ENCODE measurements at places on chromosomes 7 and 10.

DNA sequence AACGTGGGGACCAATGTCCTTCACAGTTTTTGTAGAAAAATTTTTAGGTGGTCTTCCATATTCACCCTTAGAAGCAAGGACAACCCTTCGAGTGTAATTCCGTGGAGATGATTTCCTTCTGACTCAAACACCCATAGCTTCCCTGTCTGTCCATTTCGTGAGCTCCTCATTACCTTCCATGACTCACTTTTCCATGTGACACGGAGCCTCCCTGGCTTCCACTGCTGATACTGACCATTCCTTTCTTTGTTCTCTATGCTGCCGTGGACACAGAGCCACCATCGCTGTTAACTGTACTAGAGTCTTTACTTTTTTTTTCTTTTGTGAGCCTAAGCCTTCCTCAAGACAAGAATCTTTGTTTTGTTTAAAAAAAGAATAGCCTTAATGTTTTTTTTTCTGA is 12.5 kb upstream of the ARMS2 start:
- DNase-seq: no peak

GRCh38 chr7:69062020-69062765 is 536.1 kb upstream of the AUTS2 start:
- DNase-seq: no peak

- no peak for DNase-seq
Observed at GRCh38 chr7:125491137-125491536, 561.5 kb upstream of the POT1 start.

GRCh38 chr10:112446055-112446854 is 459 bp downstream of the ZDHHC6 start:
- no peak for DNase-seq

DNA sequence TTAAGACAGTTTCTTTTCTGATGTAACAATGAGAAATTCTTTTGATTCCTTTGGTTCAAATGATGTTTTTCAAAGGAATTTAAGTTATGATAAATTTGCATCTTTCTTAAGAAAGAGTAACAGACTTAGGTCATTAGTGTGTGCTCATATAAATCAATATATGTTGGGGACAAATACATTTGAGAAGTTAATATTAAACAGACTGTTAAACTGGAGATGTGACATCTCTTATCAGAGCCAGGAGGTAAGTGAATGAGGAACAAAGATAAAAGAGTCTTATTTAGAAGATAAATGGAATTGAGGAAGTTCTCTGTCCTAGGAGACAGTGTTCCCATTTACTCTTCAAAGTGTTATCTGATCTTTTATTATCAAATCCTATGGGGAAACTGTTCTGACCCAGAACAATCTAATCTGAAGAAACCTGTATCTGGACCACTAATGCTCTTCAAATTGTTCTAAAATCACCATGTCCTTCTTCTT is 104.8 kb upstream of the LAMB4 start:
- DNase-seq: no peak

DNA sequence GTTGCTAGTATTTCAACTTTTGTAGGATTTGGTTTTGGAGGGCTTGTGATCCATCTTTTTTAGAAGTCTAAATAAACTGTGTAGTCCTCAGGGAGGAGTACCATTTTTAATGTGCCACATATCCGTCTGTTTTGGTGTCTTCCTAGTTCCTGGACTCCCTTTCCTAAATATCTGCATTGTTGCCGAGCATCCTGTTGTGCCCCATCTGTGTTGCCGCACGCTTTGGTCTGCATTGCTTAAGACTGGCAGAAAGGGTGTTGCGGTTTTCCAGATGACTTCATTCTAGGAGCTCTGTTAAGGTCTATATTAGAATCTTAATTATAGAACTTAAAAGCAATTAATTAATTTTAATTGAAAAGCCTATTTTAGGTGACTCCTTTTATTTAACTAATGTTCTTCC is 49.4 kb downstream of the RBM33 start:
- no peak for DNase-seq

DNA sequence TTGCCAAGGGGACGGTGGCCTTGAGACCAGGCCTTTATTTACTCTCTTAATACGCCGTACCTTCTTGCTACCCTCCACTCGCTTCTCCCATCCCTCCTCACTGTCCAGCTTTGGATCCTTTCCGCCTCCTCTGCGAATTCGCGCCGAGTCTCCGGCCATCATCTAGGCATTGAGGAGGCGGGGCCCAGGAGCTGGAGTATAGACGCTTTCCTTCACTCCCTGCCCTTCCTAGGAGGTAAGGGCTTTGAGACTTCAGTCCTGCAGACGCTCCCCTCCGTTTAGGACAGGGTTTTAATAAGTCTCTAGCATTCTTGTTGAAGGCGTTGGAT is 538 bp downstream of the TFAM start:
- peak; percentile 17 for DNase-seq

- no peak for DNase-seq
Observed at GRCh38 chr10:75049316-75050148, 61.9 kb upstream of the SAMD8 start.

GRCh38 chr7:106614751-106615150 is 46.2 kb downstream of the CCDC71L start:
- no peak for DNase-seq

DNA sequence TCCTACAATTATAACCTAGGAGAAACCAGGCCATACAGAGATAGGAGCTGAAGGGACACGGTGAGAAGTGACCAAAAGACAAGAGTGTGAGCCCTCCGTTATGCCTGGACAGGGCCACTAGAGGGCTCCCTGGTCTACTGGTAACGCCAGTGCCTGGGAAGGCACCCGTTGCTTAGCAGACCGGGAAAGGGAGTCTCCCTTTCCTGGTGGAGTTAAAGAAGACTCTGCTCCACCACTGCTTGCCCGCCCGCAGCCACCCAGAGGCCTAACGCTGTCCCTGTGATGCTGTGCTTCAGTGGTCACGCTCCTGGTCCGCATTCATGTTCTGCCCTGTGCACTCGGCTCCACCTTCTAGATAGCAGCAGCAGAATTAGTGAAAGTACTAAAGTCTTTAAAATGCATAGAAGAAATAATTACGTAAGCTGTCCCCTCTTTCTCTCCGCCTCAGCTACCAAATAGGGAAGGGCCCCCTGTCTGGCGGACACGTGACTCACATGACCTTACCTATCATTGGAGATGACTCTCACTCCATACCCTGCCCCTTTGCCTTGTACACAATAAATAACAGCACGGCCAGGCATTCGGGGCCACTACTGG is 34.8 kb downstream of the GRID2IP start:
- peak; percentile 68 for DNase-seq

- no peak for DNase-seq
Observed at GRCh38 chr10:36446881-36447280, 678.5 kb upstream of the ANKRD30A start.

- no peak for DNase-seq
Observed at GRCh38 chr7:110186334-110186733, 904.6 kb upstream of the LRRN3 start.

GRCh38 chr7:44201813-44202212 is 1.0 kb downstream of the YKT6 start:
- no peak for DNase-seq

DNA sequence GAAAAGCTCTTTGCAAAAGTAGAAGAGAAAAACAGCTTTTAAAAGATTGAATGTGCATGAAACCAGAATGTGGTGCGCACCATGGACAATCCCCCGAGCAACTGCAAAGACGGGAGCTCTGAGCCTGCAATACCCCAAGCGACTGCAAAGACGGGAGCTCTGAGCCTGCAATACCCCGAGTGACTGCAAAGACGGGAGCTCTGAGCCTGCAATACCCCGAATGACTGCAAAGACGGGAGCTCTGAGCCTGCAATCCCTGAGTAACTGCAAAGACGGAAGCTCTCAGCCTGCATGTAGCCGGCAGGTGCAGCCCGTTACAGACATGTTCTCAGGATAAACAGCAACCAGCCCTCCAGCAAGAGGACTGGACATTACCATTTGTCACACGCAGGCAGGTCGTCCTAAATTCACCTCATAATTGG is 6.2 kb downstream of the ZNF775 start:
- no peak for DNase-seq

DNA sequence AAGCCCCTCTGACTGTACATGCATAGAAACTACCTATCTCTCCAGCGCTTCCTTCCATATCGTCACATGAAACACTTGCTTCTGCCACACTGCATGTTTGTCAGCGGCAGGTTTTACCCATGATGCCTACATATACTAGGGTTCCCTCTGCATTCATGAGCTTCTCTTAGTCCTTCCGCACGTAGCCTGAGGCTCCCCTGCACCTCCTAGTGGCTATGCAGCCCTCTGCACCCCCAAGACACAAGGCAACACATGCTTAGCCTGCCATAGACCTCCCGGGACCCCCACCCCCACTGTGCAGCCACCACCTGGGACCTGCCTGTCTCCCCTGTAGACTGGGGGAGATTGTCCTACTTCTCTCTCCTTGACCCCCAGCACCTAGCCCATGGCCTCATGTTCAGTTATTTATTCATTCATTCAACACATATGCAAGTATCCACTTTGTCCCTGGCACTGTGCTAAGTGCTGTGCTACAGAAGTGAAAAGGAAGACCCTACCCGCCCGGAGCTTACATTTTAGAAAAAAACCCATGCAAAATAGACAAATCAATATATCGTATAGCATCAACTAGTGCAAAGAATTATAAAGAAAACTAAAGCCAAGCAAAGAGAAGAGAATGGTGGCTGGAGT is 23.5 kb downstream of the TMEM273 start:
- no peak for DNase-seq

DNA sequence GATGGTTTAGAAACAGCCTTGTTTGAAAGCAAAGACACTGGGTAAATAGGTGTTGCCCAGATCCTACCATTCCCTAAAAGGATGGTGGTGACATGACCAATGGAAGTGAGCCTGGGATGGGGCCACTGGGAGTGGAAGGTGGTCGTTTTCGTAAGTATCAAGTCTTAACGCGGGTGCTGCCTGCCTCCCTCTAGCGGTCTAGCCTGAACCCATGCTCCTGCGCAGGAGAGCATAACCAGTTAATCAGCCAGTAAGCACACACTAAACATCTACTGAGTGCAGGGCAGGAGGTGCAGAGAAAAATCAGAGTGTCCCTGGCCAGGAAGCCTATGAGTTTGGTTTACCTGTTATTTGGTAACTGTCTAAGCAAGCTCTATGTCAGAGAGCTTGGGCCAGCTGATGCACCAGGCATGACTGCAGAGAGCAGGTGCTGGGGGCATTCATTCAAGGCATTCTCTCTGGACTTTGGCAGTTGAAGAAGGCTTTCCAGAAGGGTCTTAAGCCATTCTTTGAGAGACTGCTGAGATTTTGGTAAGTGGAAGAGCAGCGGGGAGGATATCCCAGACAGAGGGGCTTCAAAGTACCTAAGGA is 930 bp downstream of the GARIN1A start:
- DNase-seq: no peak

DNA sequence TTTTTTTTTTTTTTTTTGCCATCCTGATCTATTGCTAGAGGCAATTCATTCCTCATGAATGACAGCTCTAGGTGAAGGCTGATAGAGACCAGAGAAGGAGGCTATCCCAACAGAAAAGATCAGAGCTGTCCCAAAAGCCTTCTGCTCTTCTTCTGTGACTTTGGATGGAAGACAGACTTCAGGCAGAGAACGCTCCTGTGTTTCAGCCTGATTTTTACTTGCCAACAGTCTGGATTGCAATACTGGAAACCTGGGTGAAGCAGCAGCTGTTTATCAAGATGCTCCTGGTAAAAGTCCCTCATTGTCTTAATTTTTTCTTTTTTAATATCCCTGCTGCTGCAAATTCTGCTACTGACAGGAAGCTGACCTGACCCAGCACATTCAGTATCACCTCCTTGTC is 219.5 kb downstream of the CCDC3 start:
- no peak for DNase-seq

GRCh38 chr7:90290244-90291113 is 30.6 kb downstream of the FAM237B start:
- DNase-seq: no peak

DNA sequence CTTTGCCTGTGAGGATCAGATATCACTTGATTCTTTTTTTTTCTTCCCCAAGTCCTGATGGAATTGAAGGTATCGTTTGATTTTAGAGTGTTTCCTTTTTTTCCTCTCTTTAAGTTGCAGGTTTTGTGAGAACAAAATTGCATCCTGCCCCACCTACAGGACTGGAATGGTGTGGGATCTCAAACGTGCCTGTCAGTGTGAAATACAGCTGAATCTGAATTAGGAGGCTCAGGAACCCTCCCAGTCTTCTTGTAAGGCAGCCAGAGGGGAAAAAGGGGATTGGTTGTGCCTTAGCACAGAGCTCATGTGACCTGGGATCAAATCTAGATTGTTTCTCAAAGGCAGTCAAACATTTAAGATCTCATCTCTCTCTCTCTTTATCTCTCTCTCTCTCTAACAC is 32.7 kb upstream of the KLHL7 start:
- no peak for DNase-seq

- no peak for DNase-seq
Observed at GRCh38 chr7:111081546-111082267, 9.2 kb upstream of the LRRN3 start.

- DNase-seq: no peak
Observed at GRCh38 chr10:132973903-132974241, 31.5 kb upstream of the CFAP46 start.

GRCh38 chr10:14024329-14025202 is 306.2 kb downstream of the FRMD4A start:
- no peak for DNase-seq

GRCh38 chr10:17744341-17744861 is 7.6 kb upstream of the TMEM236 start:
- no peak for DNase-seq

GRCh38 chr7:66683770-66684123 is 55.1 kb downstream of the KCTD7 start:
- no peak for DNase-seq

GRCh38 chr7:151823566-151824372 is 53.1 kb downstream of the PRKAG2 start:
- no peak for DNase-seq

DNA sequence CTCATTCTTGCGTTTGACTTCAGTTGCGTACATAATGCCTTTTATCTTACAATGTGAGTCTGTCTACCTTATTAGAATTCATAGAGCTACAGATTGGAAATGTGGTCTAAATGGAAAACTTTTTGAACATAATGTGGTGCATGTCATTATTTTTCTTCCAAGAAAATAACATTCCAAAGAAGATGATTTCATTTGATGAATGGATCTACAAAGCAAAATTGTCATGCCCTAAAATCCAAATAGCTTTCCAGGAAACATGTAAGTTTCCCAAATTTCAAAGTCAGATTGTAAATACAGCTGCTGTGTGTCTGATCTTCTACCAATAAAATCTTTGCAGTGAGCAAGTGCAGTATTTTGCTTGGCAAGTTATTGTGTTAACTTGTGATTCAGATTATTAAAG is 101.8 kb upstream of the FZD8 start:
- DNase-seq: no peak

DNA sequence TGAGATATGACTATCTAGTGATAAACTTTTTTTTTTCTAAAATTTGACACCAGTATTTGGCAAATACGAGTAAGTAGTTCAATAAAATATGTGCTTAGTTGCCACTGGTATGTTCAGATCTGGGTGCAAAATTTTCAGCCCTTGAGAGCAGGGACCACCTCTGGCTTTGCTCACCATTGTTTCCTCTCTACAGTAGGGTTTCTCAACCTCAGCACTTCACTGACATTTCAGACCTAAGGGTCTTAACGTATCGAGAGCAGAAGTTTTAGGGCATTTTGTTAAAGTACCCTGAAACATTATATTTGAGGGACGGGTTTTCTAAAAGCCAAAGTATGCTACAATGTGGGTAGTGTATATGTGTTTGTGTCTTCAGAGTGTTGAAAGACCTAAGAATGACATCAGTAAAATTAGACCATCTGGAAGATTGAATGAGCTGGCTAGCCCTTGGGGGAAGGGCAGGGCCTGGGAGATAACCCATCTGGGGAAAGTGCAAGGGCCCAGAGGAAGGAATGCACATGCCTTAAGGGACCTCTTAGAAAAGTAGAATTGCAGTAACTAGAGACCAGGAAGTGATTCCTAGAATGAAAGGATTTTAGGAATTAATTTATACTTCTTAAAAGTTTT is 11.8 kb downstream of the BZW2 start:
- no peak for DNase-seq
